NT2/D1 (cell line): ENCODE measurements at places on chromosomes 12 and 14.

GRCh38 chr12:117792471-117792870, 176.3 kb downstream of the KSR2 start:
- no peak for DNase-seq

- no peak for DNase-seq
Measured at GRCh38 chr12:53205747-53206419, 1.2 kb downstream of the ITGB7 start.

- no peak for DNase-seq
Measured at GRCh38 chr14:101635749-101636560, 74.7 kb downstream of the DIO3 start.

DNA sequence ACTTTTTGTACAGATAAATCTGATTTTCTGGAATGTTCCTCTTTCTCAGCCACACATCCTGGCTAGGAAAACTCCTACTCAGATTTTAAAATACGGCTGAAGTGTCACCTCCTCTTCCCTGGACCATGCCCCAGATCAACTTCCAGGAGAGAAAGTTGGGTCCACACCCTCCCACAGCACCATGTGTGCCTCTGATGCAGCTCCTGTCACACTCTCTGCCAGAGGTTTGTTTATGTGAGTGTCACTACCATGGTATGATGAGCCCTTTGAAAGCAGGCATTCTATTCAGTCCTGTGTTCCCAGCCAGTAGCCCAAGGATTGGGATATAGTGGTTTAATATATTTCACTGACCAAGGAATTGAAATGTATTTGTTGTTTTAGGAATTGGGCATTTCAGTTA, 287.2 kb upstream of the ATP2B1 start:
- DNase-seq: no peak

- no peak for DNase-seq
Measured at GRCh38 chr12:96294831-96295230, 100.7 kb downstream of the ELK3 start.

- DNase-seq: no peak
Measured at GRCh38 chr12:84079626-84080025, 833.0 kb downstream of the SLC6A15 start.

GRCh38 chr12:100867639-100868393, 73.2 kb downstream of the ANO4 start:
- DNase-seq: peak; percentile 6

DNA sequence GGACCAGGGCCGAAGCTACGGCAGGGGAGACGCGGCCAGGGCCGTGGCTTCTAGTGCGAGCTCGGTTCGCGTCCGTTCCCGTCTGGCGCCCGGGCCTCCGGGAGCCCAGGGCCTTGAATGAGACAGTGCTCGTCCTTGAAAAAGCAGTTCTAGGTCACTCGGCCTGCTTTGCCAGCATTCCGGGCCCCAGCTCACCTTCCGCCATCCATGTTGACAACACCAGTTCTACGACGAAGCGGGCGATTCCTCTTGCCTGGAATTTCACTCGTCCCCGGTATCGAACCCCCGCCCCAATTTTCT, 4.5 kb downstream of the OR10AD1 start:
- DNase-seq: no peak

DNA sequence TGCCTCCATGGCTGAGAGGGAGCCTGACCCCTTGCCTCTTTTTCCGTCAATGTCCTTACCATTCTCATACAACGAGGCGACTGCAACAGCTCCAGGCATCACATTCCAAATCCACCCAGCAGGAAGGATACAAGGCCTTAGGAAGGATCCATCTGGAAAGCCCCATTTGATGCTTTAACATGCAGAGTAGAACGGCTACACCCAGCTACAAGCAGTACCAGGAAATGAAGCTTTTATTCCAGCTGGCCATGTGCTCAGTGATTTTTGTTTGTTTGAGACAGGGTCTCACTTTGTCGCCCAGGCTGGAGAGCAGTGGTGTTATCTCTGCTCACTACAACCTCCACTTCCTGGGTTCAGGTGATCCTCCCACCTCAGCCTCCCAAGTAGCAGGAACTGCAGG, 124.8 kb downstream of the TMEM132D start:
- DNase-seq: no peak

DNA sequence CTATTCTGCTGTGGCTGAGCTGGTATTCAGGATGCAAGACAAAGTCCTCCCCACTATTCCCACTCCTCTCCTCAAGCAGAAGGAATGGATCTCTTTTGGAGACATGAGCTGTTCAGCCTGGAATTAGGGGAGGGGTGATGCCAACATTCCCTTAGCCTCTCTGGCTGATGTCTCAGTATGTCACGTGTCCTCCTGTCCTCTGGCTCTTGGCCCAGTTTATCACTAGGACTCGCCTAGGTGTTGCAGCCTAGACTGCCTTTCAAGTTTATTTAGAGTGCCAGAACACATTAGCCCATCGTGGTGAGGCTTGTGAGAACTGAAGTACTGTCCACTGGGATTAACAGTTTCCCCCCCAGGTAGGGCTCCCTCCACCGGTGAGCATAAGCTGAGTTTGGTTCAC, 239.9 kb upstream of the MIS18BP1 start:
- no peak for DNase-seq

DNA sequence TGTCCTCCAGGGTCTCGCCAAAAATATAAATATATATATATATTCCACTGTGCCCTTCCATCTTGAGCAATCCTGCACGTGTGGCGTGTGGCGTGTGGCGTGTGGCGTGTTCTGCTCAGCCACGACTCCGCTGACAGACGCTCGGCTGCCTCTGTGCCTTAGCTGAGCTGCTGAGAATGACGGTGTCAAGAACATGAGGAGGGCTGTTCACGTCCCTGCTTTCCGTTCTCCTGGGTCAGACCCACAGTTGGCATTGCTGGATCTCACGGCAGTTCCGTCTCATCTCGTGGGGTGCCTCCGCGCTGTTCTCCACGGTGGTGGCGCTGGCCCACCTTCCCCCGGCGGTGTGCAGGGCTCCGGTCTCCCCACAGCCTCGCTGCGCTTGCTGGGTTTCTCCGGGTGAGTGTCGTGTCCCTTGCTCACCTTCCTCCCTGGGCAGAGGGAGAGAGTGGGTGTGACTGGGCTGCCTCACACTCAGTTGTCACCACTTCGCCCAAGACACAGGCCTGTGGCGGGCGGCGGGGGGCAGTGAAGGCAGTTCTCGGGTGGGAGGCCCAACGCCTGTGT, 9.4 kb downstream of the GPR132 start:
- DNase-seq: no peak

DNA sequence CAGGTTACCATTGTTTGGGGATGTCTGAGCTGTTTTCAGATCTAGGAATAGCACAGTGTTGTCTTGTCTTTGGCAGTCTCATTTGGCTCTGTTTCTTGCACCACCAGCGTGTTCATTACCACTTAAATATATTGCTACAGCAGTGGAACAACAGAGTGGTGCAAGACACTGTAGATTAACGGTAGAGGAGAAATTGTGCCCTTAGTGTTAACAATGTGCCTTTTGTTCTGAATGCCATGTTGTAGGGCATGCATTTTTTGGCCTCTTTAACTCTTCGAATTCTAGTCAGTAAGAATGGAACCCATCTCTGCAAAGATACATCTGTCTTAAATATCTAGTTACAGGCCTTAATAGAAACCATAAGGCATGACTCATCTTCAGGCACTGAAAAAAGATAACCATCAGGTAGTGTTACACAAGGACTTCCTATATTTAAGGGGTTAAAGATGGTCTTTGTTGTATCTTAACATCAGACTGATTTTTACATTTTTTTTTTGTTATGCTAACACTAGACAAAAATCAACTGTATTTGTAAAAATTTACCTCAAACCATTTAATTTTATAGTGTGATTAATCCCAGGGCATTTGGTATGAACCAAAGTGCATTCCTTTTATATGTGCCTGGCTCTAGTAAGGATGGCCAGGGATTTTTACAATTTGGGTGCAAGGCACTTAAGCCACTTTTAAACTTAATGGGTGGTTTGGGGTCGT, 12.9 kb downstream of the DYRK2 start:
- no peak for DNase-seq

GRCh38 chr12:38538319-38538718, 221.7 kb downstream of the ALG10B start:
- no peak for DNase-seq

- no peak for DNase-seq
Measured at GRCh38 chr12:81359736-81360135, 281.9 kb downstream of the ACSS3 start.

- no peak for DNase-seq
Measured at GRCh38 chr12:56818629-56819028, 55.5 kb downstream of the HSD17B6 start.

DNA sequence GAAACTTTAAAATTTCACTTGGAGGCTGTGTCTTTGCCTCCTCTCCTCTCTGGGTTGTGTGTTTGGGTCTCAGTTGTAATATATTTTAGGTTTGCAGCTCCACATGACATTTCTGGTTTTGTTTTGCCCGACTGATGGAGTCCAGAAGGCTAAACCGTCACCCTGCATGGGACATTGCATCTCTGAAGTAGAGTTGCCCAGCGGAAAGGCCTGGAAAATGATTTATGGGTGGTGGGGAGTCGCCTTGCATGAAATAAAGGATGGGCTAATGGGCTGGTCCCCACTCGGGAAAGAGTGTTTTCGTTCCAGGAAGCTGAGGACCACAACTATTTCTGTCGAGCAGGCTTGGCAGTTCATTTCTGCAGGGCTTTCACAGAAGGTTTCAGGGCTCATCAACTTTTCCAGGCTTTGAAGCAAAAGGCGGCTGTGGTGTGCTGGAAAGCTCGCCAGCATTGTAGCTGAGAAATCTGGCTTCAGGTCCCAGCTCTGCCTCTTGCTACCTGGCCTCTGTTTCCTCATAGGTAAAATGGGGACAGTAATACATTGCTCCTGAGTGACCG, 74.8 kb upstream of the GSC start:
- DNase-seq: no peak

DNA sequence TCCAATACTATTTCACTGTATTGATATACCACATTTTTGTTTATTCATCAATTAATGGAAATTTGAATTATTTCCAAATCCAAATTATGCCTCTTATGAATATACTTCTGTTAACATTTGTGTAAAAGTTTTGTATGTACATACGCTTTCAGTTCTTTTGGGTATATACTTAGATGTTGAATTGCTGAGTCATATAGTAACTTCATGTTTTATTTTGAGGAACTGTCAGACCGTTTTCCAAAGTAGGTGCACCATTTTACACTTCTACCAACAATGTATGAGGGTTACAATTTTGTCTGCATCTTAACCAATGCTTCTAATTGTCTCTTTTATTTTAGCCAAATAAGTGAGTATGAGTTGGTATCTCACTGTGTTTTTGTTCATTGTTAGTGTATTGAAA, 10.2 kb upstream of the CCER1 start:
- DNase-seq: no peak

DNA sequence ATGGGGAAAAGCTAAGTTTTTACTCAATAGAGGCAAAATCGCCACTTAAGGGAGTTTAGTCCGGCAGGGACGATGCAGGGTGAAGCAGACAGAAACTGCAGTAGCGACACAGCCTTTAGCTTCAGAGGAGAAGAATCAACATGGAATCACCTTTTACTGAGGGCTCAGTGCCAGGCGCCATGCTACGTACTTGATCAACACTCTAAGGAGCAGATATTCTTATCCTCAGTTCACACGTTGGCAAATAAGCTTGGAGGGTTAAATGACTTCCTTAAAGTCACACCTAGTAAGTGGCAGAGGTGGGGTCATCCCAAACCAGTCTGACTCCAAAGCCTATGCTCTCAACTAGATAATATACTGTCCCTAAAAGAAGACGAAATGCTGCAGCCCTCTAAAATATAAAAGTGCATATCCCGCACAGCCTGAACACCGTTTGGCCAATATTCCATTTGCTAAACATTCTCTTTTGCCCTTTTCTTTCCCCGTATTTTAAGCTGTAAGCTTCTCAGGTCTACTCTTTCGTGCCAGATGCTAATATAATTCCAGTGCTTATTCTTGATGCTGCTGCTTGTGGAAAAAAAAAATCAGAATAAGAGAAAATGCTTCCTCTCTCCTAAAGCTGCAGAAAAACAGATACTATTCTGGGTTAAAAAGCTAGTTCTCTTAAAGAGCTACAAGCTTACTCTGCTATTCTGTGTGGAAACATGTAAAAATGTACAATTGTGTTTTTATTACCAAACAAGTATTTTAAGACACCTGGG, 10.9 kb downstream of the CCDC92 start:
- no peak for DNase-seq

DNA sequence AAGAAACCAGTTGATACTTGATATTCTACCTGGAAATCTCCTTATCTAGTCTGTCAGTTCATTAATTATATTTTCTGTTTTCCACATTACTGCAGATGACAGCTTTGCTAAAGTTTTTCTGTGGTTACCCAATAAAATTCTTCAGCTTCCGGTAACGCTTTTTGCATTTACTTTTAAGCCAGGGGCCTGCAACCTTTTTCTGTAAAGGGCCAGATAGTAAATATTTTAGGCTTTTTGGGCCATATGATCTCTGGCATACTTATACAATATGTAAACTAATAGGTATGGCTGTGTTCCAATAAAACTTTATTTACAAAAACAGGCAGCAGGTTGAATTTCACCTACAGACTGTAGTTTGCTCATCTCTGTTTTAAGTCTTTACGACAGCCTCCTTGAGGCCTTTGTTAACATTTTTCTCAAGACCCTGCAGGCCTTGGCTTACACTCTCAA, 48.3 kb downstream of the SPATS2 start:
- DNase-seq: no peak

DNA sequence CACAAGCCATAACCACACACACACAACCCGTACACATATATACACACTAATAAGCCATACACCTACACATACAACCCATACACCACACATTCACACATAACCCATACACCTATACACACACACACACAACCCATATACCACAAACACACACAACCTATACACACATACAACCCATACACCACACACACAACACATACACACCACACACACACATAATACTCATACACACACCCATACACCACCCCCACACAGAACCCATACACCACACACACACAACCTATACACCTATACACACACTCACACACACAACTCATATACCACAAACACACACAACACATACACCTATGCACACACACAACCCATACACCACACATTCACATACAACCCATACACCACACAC, 44.1 kb downstream of the TMEM121 start:
- DNase-seq: no peak

DNA sequence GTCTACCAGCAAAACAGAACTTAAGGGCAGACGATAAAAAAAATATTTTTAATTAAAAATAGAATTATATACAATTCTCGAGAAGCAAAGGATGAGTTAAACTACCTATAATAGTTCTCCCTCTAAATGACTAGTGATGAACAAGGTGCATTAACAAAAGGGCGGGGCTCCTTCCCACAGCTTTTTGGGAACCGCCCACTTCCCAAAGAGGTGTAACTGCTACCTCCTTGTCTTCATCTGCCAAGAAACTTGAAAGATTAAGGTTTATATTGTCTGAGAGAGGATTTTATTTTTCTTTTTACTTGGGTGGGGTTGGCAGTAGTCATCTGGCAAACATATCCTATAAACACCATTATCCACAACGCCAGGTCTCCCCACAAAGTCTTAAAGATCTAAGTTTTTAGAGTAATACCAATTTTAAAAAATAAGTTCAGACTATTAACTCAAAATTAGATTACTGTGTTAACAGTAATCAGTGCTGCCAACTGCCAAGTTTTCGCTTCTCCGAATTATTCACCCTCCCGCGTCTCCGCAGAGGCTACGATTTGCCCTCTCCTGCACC, 938 bp downstream of the RALGAPA1 start:
- DNase-seq: no peak

- DNase-seq: no peak
Measured at GRCh38 chr12:89334548-89335169, 17.6 kb downstream of the DUSP6 start.

GRCh38 chr12:28949184-28949583, 199.9 kb upstream of the FAR2 start:
- no peak for DNase-seq
